ENCODE measurements at places on chromosomes 1 and 21. TPM values are rescaled to one million over a fixed set of nuclear protein-coding genes. Genes with fewer than 3 reads are reported as not detected.

GRCh38 chr1:59176471-59176870, 120.4 kb upstream of the FGGY start:
- DNase-seq = no peak

GRCh38 chr1:98325646-98326440, 335.7 kb upstream of the SNX7 start:
- DNase-seq = peak; percentile 65

DNA sequence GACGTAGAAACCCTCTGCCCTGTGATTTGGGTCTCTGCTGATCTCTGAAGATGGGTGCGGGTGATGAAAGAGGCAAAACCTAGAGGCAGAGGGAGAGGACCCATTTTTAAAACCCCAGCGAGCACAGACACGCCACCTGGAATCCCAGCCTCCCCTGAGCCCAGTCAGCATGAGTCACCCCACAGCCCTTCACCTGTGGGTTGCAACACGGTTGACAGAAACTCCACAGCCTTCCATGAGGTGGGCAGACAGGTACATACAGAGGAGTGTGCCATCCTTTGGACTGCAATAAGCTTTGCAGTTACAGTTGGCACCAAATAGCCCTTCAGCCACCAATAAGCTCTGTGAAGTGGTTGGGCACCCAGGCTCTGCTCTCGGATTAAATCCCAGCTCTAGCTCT, 2.1 kb upstream of the GRHL3 start:
- DNase-seq = no peak

DNA sequence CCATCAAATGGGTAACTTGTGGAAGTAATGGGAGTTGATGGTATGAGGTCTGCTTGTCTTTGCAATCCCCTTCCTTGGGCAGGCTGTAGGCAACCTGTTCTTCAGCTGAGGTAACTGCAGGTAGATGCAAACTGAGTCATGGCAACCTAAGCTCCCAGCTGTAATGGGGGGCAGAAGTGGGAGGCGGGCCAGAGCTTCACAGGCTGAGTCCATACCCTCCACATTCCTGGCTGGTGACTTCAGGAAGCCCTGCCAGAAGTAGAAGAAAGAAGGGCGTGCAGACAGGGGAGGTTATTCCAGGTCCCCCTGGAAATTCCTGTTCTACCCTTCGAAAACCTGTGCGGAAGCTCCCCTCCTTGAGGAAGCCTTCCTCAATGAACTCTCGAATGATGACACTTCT, 44.9 kb downstream of the ARHGEF11 start:
- no peak for DNase-seq

DNA sequence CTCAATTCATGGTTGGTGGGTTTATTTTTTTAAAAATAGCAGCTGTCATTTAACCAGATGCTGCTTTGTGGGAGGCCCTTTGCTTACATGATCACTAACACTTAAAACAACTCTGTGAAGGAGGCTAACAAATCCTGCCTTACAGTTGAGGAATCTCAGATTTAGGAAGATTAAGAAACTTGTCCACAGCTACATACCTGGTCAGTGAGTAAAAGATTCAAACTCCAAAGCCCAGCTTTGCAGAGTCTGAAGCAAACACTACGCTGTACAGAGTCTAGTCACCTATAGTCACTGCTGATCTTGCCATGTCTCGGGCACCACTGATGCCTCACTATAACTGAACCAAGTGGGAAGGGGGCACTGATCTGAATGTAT, 535.4 kb downstream of the SMYD3 start:
- no peak for DNase-seq

- DNase-seq = no peak
Measured at GRCh38 chr1:228809621-228810394, 74.5 kb downstream of the RHOU start.

SUSD4 gene
- total RNA-seq = not detected

DNA sequence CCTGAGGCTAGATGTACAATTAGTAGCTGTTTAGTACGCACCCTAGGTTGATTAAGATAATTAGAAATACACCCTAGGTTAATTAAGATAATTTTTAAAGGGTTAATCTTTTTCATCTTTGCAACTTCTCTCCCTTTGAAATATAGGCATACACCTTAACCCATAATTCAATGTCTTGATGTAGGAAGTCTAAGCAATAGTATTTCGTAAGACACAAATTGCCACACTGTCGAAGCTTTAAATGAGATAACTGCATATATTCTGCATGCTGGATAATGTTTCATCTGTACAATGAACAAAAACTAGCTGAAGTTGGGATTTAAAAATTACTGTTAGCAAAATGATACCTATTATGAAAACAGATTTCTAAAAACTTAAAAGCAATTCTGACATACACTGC, 122.9 kb downstream of the EVI5 start:
- no peak for DNase-seq

DNA sequence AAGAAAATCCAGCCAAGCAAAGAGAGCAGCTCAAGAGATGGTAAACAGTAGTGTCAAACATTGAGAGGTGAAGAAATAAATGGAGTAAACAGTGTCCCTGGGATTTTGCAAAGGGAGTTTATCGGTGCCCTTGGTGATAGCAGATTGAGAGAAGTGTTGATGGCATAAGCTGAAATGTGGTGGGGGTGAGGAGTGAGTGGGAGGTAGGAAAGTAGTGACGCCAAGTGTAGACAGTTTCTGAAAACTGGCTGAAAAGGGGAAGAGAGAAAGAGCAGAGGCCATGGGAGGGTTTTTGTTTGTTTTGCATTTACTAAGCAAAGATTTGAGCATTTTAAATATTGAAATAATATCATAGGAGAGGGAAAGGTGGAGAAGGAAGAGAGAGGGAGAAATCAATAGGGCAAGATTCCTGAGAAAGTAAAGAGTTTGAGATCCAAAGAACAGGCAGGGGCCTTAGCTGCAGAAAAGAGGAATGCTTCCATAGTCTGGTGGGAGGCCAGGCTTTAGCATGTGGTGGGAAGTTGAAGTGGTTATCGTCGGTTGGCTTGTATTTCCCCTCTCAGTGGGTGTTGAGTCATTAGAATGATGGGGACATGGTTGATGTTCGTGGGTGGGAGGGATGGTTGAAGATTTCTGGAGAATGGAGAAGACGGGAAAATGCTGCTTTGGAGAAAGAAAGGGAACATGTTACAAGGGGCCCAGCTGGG, 26.8 kb upstream of the RASAL2 start:
- no peak for DNase-seq

DNA sequence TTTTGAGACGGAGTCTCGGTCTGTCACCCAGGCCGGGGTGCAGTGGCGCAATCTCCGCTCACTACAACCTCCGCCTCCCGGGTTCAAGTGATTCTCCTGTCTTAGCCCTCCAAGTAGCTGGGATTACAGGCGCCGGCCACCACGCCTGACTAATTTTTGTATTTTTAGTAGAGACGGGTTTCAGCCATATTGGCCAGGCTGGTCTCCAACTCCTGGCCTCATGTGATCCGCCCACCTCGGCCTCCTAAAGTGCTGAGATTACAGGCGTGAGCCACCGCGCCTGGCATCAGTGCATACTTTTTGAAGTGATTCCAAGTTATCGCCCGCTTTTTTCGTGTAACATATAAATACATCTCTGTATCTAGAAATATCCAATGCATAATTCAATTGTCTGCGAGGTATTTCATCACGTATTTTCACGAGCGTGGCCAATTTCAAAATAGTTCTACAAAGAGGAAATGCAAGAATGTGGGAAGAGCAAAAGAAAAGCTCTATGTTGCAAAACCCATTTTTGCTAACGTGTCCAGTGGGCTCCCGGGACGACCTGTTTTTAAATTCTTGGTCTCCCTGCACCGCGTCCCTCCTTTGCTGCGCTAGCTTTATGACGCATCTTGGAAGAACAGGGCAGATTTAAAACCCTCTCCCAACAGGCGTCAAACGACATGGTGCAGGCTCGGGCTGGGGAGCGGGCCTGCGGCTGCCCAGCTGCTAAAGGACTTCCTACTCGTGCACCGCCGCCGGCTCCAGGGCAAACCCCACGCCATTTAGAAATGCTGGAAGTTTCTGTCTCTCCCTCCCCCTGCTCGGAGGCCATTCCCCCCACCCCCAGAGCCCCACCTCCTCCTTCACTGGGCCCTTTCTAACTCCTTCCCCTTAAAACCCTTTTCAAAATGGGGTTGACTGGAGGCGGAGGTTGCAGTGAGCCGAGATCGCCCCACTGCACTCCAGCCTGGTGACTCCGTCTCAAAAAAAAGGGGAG, 923 bp upstream of the IFNGR2 start:
- DNase-seq = peak; percentile 89

DNA sequence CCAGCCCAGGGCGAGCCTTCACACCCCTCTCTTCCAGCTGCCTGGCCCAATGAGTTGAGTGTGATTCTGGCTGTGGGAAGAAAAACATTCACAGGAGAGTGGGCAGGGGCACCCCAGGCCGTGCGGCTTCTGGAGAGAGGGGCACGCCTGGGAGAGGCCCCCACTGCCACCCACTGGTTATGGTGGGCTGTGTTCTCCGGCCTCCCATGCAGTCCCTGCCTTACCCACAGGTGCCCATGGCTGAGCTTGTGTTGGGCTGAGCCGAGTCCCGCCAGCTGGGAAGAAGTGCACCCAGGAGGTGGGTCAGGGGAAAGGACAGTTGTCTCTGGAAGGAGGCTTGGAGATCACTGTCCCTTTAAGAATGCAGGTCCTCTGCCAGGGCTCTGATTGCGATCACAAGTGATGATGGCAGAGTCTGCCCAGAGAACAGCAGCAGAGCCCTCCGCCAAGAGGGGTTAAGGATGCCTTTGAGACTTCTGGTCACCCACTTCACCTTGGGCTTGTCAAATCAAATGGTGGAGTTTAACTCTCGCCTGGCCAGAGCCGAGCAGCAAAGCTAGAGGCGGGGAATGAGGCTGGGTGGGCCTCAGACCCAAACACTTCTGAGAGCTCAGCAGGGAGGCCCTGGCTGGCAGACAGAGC, 124.7 kb upstream of the ARHGEF16 start:
- peak; percentile 36 for DNase-seq

- no peak for DNase-seq
Measured at GRCh38 chr1:151171190-151171589, 4.6 kb downstream of the TMOD4 start.

VWA5B1 gene
- total RNA-seq = 0.46 TPM

PPCS gene
- 77.2 TPM for total RNA-seq

ITGB2 gene
- total RNA-seq = 126 TPM

DNA sequence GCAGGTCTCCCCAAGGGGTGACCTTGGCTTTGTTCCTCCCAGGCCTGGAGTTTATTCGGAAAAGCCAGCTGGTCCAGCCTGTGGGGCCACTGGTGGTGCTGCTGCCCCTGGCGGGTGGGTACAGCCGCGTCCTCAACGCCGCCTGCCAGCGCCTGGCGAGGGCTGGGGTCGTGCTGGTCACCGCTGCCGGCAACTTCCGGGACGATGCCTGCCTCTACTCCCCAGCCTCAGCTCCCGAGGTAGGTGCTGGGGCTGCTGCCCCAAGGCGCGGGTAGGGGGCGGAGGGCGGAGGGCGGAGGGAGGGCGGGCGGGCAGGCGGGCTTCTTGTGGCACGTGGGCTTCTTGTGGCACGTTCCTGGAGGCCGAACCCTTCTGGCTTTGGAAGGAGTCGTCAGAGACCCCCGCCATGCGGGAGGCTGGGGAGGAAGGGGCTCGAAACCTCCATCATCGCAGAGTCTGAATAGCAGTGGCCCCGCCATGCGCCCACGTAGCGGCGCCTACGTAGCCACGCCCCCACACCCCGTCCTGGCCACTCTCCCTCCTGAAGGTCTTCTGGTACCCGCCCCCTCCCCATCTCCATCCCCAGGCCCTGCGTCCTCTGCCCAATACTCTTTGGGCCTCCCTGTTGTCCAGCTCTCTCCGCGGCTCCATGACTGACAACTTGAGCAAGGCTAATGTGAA, 16.7 kb downstream of the PCSK9 start:
- peak; percentile 70 for DNase-seq

CLEC20A gene
- total RNA-seq = not detected

NCAM2 gene
- 8.6 TPM for total RNA-seq

CITED4 gene
- total RNA-seq = 8.4 TPM

- peak; percentile 68 for DNase-seq
Measured at GRCh38 chr21:43984905-43985689, 27.0 kb upstream of the TRAPPC10 start.

GRCh38 chr1:107401704-107402103, 260.9 kb downstream of the NTNG1 start:
- no peak for DNase-seq

- DNase-seq = no peak
Measured at GRCh38 chr1:204584699-204585372, 68.6 kb downstream of the MDM4 start.

DNA sequence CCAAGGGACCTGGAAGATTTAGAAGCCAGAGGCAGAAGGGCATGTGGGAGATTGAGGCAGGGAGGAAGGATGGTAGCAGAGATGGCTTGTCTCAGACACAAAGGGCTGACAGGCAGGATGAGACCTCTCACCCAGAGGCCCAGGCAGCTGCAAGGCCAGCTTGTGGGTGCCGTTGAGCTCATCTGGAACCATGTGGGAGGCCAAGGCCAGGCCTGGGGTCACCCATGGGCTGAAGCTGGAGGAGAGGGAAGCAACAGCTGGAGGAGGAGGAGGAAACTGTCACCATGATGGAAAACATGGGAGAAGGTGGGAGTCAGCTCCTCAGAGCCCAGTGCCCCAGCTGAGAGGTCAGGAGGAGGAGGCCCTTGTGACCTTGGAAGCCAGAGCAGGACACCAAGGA, 6.4 kb downstream of the CRABP2 start:
- no peak for DNase-seq

WDR64 gene
- not detected for total RNA-seq

GRCh38 chr1:115507901-115508300, 133.9 kb upstream of the VANGL1 start:
- DNase-seq = no peak

DNA sequence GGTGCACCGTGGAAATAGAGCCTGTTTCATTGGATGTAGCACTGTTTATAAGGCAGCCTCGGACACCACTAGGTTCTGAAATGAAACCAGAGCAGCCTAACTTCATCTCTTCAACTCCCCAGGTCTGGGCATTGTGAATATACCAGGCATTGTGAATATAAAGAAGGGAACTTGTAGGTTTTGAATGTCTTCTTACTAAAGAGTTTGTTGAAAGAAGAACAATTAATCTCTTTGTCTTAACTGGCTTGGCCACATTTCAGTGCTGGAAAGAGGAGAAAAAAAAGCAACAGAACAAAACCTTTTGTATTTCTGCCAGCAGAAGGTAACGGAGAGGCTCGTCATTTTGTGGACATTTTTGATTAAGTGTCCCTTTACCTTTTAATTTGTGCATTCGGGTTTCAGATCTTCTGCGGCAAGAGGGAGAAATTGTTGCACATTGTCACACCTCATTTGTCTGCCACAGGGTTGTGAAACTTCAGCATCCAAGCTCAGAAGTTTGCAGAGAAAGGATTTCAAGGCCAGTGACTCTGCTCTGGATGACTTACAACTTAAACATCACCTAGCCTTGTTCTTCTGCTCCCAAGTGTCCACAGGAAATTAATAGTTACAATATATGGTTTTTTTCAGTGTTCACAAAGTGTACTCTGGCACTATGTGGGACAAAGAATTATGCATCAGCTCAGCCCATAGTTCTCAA, 158.3 kb downstream of the KAZN start:
- no peak for DNase-seq

PLEKHN1 gene
- total RNA-seq = 1.7 TPM

RAP1GAP gene
- 65.2 TPM for total RNA-seq

GRCh38 chr21:44592446-44593311, at the start of gene KRTAP10-6:
Gene KRTAP10-6, minus strand, starts transcription at chr21:44592505. Its CDS starts 21 bp downstream, at chr21:44592484.
- DNase-seq = no peak

Data from upper lobe of left lung (tissue), 6 donors.